ENCODE measurements at places on chromosomes 2 and 18.

GRCh38 chr2:160453111-160453820 is 40.3 kb downstream of the RBMS1 start:
- DNase-seq: no peak

DNA sequence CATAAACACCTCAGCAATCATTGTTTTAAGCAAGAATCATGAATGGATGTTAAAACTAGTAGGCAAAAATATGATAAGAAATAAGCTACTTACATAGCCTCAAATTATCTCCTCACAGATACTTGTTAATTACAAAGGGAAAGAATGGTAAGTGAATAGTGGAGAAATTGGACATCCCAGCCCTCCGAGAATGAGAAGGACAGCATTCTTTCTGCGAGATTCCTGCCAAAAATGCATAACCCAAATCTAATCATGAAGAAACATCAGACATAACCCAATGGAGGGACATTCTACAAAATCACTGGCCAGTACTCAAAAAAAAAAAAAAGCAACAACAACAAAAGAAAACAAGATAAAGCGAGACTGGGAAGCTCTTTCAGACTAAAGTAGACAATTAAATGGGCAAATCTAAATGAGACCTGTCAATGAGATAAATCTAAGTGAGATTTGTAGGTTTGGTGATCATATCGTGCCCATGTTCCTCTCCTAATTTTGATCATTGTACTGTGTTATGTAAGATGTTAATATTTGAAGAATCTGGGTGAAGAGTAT is 57.9 kb upstream of the GLI2 start:
- DNase-seq: no peak

GRCh38 chr2:227301523-227301922 is 23.5 kb upstream of the MFF start:
- no peak for DNase-seq

GRCh38 chr2:182077023-182077422 is 91.4 kb downstream of the PPP1R1C start:
- no peak for DNase-seq

DNA sequence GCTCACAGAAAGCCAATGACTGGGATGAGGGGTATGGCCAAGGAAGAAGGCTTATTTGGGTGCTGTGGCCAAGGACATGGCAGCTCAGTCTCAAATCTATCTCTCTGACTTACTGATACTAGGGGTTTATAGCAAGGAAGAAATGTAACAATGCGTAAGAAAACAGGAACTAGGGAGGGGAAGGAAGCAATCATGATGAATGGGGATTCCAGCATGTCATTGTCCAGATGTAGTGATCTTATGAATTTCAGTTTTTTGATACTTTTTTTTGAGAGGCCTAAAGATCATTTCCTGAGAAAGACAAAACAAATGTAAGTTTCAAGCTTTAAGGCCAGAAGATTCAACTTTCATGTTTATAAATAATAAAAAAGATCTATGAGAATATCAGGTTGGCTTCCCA is 298.6 kb upstream of the FAM98A start:
- DNase-seq: no peak

DNA sequence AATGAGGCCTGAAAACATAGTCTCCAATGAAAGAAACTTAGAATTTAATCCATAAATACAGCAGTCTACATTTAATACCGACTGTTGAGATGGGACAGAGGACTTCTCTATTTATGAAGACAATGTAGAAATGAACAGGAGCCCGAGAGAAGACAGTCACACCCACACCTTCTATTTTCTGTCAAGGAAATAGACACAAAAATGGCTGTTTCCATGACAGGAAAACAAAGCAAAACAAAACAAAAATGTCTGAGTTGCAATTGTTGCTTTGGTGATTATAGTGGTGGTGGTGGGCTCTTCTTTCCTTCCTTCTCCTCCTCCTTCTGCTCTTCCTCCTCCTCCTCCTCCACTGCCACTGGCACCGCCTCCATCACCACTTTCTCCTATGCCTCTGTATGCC is 72.3 kb upstream of the CCDC68 start:
- DNase-seq: no peak

DNA sequence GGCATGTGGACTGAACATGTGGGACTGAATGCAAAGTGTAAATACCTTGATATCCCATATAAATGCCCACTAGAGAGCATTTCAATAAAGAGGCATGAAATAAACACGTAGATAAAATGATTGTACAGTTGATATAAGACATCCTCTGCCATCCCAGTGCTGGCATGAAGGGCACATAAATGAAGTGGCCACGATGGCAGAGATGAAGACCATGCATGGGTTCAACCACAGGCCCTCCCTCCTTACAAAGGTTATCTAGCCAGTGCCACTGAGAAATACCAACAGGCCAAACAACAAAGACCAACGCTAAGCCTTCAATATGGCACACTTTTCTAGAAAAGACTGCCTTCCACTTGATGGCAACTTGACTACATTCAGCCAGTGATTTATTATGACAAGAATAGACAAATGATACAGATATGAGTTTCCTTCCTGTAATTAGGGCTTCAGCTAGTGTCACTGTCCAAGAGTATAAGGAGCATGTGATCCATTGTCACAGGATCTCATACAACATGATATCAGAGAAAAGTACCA is 493.9 kb upstream of the MAP2 start:
- DNase-seq: no peak

- no peak for DNase-seq
These were observed 49.1 kb downstream of the GTF3C3 start for GRCh38 chr2:196750291-196750923.

DNA sequence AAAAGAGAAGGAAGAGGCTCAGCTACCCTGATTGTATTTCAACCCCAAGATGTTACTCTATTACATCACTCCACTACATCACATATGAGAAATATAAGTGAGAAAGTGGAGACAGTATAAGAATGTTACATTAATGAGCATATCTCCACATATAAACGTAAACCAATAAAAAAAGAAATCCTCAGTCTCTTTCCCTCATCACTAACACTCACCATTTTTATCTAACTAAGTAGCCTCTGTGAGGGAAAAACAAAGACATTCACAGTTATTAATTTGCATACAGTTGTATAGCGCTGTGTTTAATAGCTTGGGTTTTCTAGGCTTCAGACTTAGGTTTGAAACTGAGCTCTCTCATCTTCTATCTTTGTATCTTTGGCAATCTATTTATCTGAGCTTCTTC is 489.1 kb upstream of the LRRTM4 start:
- DNase-seq: no peak

DNA sequence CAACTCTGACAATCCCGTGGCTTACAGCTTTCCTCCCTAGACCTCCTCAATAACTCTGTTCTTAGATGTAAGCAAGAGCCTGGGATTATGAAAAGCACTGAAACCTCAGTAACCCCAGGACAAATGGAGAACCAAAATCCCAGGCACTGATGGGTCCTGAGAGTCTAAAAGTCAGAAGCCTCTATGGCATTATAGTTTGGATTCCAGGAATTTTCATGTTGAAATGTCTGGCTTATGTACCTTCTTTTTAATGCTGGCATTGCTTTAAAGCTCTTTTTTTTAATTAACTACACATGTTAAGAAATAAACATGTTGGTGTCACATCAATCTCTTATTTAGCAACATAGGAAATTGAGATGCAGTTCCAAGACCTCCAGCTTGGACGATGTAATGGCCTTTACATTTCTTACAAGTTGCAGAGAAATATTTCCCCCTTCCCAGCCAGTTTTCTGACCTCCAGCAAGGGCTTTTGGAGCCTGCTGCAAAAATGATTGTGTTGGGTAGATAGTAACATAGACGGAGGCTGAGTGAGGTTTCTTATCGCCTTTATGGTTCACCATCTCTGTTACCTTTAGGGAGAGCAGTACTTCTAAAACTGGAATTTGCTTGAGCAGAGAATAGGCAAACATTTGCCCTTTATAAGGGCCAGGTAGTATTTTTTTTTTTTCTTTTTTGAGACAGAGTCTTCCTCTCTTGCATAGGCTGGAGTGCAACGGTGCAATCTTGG is 84.8 kb upstream of the RASGRP3 start:
- DNase-seq: no peak

GRCh38 chr2:120275617-120276400 is 23.2 kb downstream of the RALB start:
- DNase-seq: no peak

- no peak for DNase-seq
These were observed 802 bp upstream of the SAP130 start for GRCh38 chr2:128028668-128029054.

DNA sequence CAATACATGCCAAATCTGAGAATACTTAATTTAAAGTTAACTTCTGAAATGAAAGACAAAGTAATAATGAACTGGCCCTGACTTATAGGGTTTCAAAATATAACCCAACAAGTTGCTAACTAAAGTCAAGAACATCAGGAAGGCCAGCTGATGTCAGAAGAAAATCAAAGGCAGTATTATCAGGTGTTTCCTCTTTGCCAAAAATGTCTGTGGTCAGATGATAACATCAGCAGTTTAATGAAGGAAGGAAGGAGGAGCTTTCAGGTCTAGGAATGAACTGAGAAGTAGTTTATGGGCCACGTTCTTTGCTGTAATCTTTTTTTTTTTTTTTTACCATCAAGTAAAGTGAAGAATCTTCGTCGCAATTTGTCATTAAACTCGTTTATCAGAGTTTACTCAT is 40.9 kb downstream of the CDH2 start:
- DNase-seq: no peak

- DNase-seq: no peak
These were observed 103.9 kb upstream of the HS6ST1 start for GRCh38 chr2:128422571-128422970.
